ENCODE measurements at places on chromosomes 5 and 9. TPM values are rescaled to one million over a fixed set of nuclear protein-coding genes. Genes with fewer than 3 reads are reported as not detected.

The MOB3B gene
- total RNA-seq, result under 0.01 TPM

The TLR4 gene
- total RNA-seq, result 2.6 TPM

The PCDH12 gene
- under 0.01 TPM for total RNA-seq

The BASP1 gene
- 186 TPM for total RNA-seq

The RNF224 gene
- under 0.01 TPM for total RNA-seq

The GALNT12 gene
- 18.2 TPM for total RNA-seq

The CARD9 gene
- total RNA-seq, result 1.0 TPM

The ZNF618 gene
- 5.4 TPM for total RNA-seq

The HBEGF gene
- 1.8 TPM for total RNA-seq

The SLC6A18 gene
- not detected for total RNA-seq

The FAM200C gene
- total RNA-seq, result 4.9 TPM

The BTNL3 gene
- total RNA-seq, result not detected

The CCDC192 gene
- not detected for total RNA-seq

The WDR38 gene
- not detected for total RNA-seq

The TUBB4B gene
- 106 TPM for total RNA-seq

The IL13 gene
- not detected for total RNA-seq

The SPINK7 gene
- total RNA-seq, result not detected

The LOX gene
- 33.4 TPM for total RNA-seq

The ABITRAM gene
- total RNA-seq, result 8.8 TPM

The PLAC8L1 gene
- total RNA-seq, result not detected

The FOXD4L4 gene
- total RNA-seq, result 0.26 TPM

The TRPM6 gene
- total RNA-seq, result under 0.01 TPM

The ASB6 gene
- 14.4 TPM for total RNA-seq

The GPR150 gene
- total RNA-seq, result 0.33 TPM

The PKD2L2 gene
- 0.26 TPM for total RNA-seq

The CD180 gene
- not detected for total RNA-seq

Measured in fibroblast of lung (primary cell).